ENCODE measurements at places on chromosomes 2 and 18. TPM values are rescaled to one million over a fixed set of nuclear protein-coding genes. Genes with fewer than 3 reads are reported as not detected.

DNA sequence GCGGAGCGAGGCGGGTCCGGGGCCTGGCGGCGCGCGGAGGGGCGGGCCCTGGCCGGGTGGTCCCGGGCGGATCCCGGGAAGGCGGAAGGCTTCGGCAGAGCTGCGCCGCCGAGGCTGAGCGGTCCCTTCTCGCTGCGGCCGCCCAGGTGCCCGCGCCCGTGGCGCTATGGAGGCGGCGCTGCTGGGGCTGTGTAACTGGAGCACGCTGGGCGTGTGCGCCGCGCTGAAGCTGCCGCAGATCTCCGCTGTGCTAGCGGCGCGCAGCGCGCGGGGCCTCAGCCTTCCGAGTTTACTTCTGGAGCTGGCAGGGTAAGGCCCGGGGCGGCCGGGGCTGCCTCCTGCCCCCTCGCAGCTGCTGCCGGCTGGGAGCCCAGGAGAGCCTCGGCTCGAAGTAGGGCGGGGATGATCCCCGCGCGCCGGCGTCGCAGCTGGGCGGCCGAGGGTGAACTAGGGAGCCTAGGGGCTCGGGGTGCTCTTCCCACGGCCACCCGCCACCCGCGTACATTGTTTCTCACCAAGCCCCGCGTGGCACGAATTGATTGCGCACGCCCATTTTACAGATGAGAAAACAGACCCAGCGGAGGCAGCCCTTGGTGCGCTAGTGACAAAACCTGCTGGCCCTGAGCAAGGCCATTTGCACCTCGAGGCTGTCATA, at the start of gene SLC66A3:
Gene SLC66A3 (plus strand): TSS at position 87 of the 655 bp plus-strand sequence. CDS start 80 bp downstream, at position 167.
- DNase-seq: peak; percentile 90

Gene LDAH
- polyA plus RNA-seq: 14.9 TPM

Gene IL36A
- polyA plus RNA-seq: 0.56 TPM

DNA sequence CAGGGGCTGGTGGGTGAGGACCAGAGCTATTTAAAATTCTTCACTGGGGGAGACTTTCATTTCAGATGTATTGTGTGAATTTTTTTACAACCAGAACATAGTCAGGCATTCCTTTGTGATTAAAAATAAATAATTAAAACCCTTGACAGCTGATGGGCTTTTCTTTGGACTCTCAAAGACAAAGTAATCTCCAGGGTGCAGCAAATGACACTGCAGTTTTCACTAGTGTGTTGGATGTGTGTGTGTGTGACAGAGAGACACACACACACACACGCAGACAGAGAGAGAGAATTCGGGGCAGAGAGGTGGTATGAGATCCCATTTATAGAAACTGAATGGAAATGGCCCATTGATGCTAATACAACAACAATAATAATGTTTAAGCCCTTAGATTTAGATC, 10.3 kb upstream of the GALNT14 start:
- no peak for DNase-seq

GRCh38 chr2:118929059-118929458, 12.9 kb upstream of the MARCO start:
- DNase-seq: no peak

Gene UBE2E3
- polyA plus RNA-seq: 45.2 TPM

Gene GATA6
- polyA plus RNA-seq: not detected

DNA sequence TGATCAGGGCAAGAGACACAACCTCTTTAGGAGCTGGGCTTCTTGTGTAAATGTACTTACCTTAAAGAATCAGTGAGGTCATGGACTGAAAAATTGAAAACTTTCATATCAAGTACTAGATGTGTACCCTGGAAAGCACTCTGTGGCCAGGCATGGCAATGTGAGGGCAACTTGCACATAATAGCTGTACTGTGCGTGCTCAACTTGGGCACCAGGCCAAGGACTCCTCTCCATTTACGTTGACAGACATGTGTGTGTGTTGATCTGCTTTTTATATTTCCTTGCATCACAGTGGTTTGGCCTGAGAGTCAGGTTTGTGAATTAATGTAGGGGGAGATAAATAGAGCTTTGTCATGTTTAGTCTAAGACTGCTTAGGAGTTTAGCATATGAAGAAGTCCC, 669.5 kb upstream of the REG3G start:
- DNase-seq: no peak

- no peak for DNase-seq
These were observed 46.4 kb downstream of the SLC4A1AP start for GRCh38 chr2:27709960-27710575.

- DNase-seq: no peak
These were observed 127.9 kb downstream of the PIEZO2 start for GRCh38 chr18:11021477-11021876.

DNA sequence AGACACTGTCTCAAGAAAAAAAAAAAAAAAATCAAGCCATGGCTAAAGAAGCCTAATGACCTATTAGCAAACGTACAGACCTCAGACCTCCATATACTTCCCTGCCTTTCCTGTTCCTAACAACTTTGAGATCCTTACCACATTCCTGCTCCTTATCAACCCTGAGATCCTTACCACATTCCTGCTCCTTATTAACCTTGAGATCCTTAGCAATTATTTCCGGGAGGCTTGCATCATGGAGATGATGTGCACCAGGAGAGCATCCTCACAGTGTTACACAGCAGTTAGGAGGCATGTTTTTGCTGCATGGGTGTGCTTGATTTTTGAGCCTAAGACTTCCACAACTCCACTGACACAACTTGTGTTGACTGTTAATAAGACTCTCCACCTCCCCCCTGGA, 54.6 kb upstream of the RASGRP3 start:
- DNase-seq: no peak

Gene SULT1C2
- polyA plus RNA-seq: not detected

DNA sequence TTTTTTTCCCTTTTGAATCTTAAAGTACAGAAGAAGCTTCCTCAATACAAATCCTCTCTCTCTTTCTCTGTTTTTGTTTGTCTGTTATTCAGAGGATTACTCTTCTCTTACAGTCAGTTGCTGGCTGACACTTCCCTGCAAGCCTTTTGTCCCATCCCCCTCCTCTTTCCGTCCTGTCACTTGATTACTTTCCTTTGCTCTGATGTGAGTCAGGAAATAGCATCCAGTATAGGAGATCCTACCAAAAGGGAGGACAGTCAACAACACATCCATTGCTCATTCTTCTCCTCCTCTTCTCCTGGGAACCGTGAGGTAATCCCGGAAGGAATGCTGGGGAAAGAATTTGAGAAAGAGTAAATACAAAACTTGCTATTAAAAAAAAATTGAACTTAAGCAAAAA, 79.3 kb upstream of the SCN7A start:
- DNase-seq: no peak

GRCh38 chr2:29134933-29135332, 19.7 kb downstream of the CLIP4 start:
- no peak for DNase-seq

- DNase-seq: no peak
These were observed 52.7 kb downstream of the PHLPP1 start for GRCh38 chr18:62767836-62768557.

- no peak for DNase-seq
These were observed 49.1 kb downstream of the NGEF start for GRCh38 chr2:232963913-232964312.

- no peak for DNase-seq
These were observed 109.8 kb downstream of the SH3BP4 start for GRCh38 chr2:235061656-235062055.

Gene SIX3
- polyA plus RNA-seq: not detected

DNA sequence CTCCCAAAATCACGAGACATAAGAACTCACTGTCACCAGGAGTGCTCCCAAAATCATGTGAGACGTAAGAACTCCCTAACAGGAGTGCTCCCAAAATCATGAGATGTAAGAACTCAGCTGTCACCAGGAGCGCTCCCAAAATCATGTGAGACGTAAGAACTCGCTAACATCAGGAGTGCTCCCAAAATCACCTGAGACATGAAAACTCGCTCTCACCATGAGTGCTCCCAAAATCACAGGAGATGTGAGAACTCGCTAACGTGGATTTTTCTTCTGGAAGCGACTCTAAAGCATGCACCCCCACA, 53.1 kb downstream of the CTDP1 start:
- no peak for DNase-seq

GRCh38 chr2:173278794-173279526, 75.7 kb upstream of the CDCA7 start:
- no peak for DNase-seq

DNA sequence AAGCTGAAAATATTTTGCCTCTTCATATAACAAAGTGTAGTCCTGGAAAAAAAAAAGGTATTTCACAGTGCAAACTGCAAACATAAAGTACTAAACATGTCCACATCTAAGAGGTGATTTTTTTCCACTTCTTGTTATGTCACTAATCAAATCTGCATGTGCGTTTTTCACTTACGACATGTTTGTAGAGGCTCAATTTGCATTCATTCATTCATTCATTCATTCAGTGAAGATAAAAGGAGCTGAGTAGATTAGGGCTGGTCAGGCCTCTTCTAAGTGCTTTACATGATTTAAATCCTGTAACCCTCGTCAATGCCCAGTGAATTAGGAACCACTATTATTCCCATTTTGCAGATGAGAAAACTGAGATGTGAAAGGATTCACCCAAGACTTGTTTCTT, 88.5 kb downstream of the KCTD1 start:
- DNase-seq: no peak

GRCh38 chr2:67927501-67927900, 135.3 kb downstream of the C1D start:
- no peak for DNase-seq

- DNase-seq: no peak
These were observed 66.7 kb downstream of the PDE1A start for GRCh38 chr2:182359990-182360662.

Gene DTNA
- polyA plus RNA-seq: not detected

Gene FKBP1B
- polyA plus RNA-seq: 2.3 TPM

Gene SULT1C4
- not detected for polyA plus RNA-seq

Gene HK2
- polyA plus RNA-seq: 1.7 TPM

- no peak for DNase-seq
These were observed 129.4 kb downstream of the LYPD6B start for GRCh38 chr2:149167941-149168340.

- DNase-seq: no peak
These were observed 35.4 kb downstream of the PROC start for GRCh38 chr2:127453392-127454171.

DNA sequence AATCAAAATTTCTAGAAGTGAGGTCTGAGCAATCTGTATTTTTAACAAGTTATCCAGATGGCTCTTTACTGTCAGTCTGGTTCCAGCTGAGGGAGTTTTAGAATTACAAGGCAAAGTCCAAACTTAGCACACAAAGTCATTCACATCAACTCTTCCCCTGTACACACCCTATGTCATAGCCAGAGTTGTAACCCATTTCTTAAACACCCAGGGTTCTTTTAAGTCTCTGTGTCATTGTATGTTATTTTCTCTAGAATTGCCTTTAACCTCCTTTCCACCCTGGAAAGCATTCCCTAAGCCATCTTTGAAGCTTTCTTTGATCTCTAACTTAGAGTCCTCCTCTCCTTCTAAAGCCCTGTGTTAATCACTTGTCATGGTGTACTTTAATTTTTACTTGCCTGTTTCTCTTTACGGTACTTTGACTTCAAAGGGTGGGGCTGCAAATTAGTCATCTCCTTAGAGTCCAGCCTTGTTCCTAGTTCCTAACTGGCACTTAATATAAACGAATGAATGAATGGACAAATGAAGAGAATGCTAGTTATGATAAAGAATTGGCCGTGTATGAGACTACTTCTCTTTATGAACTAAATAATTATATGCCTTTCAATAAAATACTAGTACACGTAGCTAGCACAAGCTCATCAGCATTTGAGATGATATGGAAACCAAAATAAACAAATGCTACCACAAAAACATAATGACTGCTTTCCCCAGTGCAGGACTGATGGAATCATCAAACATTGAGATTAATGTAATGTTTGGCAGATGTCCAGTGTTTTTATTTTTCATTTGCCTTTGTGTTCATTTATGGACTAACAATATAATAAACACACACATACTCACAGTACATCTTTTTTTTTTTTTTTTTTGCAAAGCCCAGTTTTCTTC, 11.9 kb upstream of the ACTR3 start:
- DNase-seq: no peak

DNA sequence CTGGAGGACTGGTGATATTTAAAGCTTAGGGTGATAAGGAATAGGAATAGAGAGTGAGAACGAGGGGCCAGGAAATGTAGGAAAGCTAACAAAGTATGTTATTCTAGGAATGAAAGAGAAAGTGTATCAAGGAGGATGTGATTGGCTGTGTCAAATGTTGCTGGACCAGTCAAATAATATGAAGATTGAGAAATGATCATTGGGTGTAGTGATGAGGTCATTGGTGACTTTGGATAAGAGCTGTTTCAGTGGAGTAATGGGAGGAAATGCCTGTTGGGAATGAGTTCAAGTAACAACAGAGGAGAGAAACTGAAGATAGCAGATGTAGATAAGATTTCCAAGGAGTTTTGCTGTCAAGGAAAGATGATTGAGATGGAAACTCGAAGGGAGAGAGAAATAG, 74.4 kb downstream of the UBE2E3 start:
- no peak for DNase-seq

DNA sequence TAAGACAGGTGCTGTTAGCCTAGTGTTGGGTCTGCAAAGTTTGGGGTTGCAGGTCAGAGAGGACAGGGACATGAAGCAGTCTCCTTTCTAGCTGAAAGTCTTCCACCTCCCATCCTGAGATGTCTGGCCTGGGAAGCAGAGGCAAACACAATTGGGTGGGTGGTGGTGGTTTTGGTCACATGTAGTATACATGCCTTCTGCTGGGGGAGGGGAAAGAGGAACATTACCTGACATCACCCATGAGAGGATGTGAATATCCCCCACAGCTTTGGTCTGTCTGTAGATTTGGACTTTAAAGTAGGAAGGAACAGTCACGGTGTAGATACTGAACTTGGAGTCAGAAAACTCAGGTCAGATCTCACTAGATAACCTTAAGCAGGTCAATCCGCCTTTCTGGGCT, 4.6 kb upstream of the DNAJC5G start:
- DNase-seq: no peak

GRCh38 chr18:53682796-53683195, 541.7 kb downstream of the MBD2 start:
- DNase-seq: no peak

GRCh38 chr2:162197069-162197825, 45.2 kb upstream of the GCG start:
- DNase-seq: no peak

- no peak for DNase-seq
These were observed at the start of gene SCN2A for GRCh38 chr2:165239230-165239629. Gene SCN2A, plus strand, starts transcription at chr2:165239414. Its CDS starts 56,410 bp downstream, at chr2:165295824.

Gene GALNT14
- not detected for polyA plus RNA-seq

GRCh38 chr2:176876493-176877103, 336.0 kb upstream of the HNRNPA3 start:
- no peak for DNase-seq

Data from CD4-positive, alpha-beta memory T cell (primary cell).